ENCODE measurements at places on chromosomes 2 and 18.
A peak's percentile ranks its signal among the peaks of the same experiment; 100 is the strongest.

GRCh38 chr2:9574331-9574730 lies 18.7 kb upstream of the ADAM17 start:
- no peak for DNase-seq

- DNase-seq = no peak
These were observed at the start of gene SPR for GRCh38 chr2:72887032-72887739. Gene SPR (plus strand): TSS chr2:72887408. CDS start chr2:72887433, 25 bp downstream.

- DNase-seq = peak; percentile 36
These were observed 1.3 kb downstream of the BCL2L11 start for GRCh38 chr2:111121828-111122630.

GRCh38 chr2:213152065-213152794 lies 818 bp upstream of the IKZF2 start:
- no peak for DNase-seq

DNA sequence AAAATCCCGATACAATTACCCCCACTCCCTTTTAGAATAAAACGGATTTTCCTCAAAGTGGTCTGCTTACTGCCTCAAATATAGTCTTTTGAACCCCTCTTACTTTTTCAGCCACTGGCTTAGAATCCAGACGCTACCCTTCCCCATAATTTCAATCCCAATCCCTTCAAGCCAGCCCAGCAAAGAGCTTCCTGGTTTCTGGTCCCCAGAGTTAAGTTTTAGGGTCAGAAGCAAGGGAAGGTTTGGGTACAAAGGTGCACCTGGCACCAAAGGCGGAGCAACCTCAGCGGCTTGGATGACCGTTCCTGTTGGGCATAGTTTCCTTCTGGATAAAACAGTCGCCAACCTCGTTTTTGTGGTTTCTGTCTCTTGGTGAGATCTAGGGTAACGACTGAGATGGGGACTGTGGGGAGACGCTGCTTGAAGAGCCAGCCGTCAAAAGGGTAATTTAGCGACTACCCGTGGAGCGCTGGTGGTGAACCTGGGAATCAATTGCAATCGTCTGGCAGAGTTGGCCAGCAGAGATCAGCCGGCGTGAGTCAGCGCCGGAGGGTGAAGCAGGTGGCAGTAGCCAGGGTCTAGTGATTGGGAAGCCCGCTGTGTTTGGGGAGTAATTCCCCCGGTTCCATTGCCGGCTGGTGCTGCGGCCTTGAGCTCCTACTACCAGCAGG lies 1.6 kb downstream of the FEV start:
- DNase-seq = no peak

DNA sequence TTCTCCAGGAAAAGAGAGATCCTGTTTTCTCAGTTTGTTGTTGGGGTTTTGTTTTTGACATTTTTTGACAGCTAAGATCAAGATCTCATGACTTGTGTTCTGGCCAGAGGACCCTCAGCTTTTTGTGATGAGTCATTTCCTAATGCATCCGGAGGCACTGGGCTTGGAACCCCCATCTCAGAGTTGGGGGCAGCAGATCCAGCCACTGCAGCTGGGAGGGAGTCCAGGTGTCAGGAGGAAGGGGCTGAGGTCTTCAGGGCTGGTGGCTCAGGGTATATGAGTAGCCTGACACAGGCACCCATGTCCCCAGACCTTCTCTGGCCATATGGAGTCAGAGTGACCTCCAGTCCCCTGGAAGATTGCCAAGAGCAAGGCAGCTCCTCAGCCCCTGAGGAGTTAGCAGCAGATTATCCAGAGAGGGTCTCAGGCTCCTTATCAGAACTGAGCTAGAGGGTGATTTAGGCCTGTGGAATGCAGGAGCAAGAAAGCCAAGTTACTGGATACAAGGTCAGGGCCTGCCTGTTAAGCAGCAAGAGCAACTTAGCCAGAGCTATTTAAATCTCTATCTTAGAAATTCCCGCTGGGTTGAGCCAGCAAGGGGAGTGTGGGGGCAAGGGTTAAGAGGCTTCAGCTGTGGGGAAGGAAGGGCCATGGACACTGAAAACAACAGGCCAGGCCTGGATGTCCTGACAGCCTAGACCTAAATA lies 62.4 kb downstream of the TANC1 start:
- no peak for DNase-seq

GRCh38 chr2:175605640-175606009 lies 396.4 kb downstream of the LNPK start:
- no peak for DNase-seq

DNA sequence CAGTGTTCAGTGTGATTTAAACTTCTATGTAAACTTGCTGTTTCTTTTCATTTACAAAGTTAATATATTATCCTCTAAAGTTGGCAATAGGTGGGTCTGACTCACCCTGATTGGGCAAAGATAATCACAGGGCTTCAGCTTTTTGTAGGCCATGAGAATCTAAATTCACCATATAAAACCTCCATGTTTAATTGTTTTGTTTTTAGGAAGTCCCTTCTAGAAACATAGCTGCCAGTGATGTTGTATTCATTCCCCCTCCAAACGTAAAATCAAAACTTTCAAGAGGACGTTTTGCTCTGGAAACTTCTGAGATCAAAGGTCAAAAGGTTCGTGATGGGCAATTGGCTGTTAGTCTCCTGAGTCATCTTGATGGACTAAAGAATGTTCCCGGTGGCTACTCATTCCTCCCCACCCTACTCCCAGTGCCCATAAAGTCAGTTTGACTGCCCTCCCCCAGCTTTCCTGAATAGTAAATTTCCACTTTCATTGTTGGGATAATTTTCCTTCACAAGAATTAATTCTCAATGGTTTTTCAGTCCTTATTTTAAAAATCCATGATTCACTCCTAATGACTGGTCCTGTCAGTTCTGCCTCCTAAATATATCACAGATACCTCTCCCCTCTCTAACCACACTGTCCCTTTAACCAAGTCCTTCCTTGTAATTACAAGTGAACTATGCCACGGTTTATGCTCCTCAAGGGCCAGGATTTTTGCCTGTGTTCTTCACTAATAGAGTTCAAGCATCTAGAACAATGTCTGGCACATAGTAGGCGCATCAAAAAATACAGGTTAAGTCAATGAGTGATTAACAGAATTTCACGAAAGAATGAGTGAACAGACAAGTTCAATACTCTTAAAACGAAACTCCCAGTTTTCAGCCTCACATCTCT lies 164.4 kb upstream of the VRK2 start:
- peak; percentile 38 for DNase-seq

- no peak for DNase-seq
These were observed 60.6 kb downstream of the CCNT2 start for GRCh38 chr2:134979221-134979620.

DNA sequence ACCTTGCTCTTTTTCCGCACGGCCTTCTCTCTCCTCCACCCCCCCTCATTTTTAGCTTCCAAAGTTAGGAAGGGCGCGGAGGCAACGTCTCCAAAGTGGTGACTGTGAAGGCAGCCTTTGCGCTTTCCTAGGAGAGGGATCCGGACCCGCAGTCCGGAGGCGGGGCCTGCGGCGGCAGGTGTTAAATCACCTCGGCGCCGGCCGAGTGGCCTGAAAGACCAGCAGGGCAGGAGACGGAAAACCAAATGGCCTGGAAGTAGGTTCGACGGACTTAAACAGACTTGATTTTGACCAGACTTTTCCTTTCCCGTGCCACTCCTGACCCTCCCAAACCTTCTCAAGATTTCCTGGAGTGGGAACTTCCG lies 615 bp downstream of the GORASP2 start:
- no peak for DNase-seq

DNA sequence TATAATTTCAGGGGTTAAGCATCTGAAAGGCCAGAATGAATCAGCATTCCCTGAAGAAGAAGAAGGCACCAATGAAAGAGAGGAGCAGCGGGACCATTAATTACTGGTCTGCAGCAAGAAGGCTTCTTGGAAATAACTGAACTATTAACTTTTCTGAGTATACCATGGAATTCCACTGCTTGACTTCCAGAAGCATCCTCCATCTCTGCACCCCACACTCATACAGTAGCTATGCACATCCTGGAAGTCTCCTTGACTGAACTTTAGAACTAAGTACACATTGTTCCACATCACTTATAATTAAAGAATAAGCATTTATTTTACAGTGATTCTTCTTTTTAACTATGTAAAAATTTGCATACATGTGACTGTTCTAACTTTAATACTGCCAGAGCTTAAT lies 131.5 kb downstream of the PPP1R1C start:
- no peak for DNase-seq

- DNase-seq = no peak
These were observed 328.2 kb upstream of the MEX3C start for GRCh38 chr18:51525453-51526225.

DNA sequence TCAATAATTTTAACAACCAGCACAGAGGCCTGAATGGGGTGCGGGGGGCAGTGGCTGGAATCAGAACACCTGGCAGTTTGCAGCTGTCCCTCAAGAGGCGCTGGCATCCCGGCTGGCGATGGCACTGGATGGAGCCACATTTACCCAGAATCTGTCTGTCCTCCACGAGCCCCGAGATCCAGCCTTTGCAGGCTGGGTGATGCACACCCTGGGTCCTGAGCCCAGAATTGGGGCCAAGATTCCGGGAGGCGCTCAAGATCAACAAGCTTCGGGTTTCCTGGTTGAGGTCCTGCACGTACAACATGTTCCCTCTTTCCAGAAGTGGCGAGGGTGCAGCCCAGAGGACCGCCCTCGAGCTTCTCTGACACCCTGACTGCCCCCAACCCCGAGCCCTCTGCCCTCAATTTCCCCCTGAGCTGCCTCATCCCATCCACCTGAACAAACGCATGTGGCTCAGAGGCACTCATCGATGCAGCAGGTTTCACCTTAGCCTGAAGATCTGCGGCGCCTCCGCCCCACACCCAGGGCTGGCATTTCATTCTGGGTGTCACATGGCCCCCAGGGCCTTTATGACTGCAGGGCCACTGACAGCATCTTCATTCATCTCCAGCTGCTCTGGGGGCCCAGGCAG lies 97.5 kb downstream of the TFCP2L1 start:
- DNase-seq = no peak

DNA sequence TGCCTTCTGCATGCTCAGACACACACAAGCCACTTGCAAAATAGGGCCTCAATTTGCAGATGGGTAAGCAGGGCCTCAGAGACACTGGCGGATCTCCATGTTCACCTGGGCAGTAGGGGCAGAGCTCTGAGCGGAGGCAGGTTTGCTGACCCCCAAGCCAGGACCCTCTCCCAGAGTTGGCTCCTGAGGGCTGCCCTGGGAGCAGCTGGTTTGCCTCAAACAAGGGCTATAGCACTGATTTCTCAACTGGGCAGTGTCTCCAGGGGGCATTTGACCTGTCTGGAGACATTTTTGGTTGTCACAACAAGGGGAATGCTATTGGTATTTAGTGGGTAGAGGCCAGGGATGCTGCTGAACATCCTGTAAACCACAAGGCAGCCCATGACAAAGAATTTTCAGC lies 11.6 kb downstream of the GLI2 start:
- DNase-seq = no peak

DNA sequence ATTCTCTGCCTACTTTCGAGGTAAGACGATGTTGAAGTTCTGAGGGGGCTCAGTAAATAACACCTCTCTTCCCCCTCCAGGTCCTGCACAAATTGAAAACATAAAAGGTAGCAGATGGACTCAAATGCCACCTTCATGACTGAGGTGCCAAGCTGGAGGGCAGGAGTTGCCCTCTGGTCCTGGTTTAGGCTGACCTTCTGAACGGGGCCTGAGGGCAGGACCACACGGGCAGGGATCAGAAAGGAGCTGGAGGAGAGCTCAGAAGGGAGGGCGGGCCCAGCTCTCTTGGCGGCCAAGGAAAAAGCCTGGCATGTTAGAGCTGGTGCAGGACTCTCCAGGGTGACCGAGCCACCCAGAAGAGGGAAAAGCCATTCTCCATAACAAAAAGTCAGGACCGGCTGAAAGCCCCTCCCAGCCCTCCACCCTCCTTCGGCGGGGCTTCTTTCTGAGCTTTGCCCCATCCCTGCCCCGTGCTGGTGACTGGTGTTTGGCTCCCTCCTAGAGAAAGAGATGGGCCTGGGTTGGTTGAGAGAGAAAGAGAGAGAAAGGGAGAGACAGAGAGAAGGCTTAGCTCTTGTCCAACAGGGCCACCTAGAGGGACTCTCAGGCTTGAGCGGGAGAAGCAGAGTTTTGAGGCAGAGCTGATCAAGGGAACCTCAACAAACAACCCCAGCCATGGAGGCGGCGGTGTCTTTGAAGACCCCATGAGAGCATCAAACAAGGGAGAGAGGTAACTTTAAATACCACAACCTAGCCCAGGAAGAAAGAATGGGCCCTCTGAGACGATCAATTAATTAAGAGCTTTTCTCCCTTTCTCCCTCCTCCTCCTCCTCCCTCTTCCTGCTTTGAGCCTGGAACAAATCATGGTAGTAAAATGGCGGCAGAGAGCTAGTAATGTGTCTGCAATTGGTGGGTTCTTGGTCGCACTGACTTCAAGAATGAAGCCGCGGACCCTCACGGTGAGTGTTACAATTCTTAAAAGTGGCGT lies 50.8 kb downstream of the WIPF1 start:
- no peak for DNase-seq

DNA sequence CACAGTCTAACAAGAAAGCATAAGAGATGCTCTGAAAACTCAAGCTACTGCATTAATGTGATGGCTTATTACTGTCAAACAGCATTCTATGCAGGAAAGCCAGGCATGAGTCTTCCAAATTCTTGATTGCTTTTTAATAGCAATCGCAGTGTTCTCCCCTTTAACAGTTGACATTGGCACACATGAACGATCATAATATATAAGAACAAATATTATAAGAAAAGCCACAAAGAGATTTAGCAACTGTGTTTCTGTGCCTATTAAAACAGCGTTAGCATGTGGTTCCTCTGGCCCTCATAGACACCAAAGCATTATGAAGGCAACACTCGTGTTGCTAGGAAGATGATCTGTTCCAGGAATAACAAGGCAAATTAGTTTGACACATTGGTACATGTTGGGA lies 245.0 kb downstream of the ACKR3 start:
- no peak for DNase-seq

- no peak for DNase-seq
These were observed 13.2 kb downstream of the MSH6 start for GRCh38 chr2:47796090-47796697.

GRCh38 chr2:210132239-210132638 lies 39.0 kb downstream of the KANSL1L start:
- DNase-seq = no peak

DNA sequence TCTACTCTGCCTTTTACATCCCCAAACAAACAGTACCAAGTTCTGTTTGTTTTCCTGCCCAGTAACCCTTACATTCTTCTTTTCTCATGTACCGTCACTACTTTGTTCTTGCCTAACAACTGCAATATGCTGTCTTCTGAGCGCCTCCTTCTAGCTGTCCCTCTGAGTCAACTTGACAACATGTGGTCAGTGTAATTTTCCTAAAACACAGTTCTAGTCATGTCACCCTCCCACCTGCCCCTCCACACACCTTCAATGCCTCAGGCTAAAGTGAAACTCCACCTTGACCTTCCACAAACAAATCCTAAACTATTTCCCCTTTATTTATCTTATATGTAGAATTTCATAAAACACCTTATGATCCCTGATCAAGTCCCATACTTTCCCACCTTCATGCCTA lies 124.6 kb upstream of the CD302 start:
- no peak for DNase-seq

GRCh38 chr2:208556983-208557484 lies 150.4 kb downstream of the PTH2R start:
- no peak for DNase-seq

Measured in BJ (cell line).